ENCODE measurements at places on chromosomes 16 and 17. TPM values are rescaled to one million over a fixed set of nuclear protein-coding genes. Genes with fewer than 3 reads are reported as not detected.
A peak's percentile ranks its signal among the peaks of the same experiment; 100 is the strongest.

- no peak for DNase-seq
These were observed 59.2 kb downstream of the B9D1 start for GRCh38 chr17:19303367-19303776.

GRCh38 chr17:37737971-37738370 is 6.9 kb downstream of the HNF1B start:
- DNase-seq, result peak; percentile 26

DNA sequence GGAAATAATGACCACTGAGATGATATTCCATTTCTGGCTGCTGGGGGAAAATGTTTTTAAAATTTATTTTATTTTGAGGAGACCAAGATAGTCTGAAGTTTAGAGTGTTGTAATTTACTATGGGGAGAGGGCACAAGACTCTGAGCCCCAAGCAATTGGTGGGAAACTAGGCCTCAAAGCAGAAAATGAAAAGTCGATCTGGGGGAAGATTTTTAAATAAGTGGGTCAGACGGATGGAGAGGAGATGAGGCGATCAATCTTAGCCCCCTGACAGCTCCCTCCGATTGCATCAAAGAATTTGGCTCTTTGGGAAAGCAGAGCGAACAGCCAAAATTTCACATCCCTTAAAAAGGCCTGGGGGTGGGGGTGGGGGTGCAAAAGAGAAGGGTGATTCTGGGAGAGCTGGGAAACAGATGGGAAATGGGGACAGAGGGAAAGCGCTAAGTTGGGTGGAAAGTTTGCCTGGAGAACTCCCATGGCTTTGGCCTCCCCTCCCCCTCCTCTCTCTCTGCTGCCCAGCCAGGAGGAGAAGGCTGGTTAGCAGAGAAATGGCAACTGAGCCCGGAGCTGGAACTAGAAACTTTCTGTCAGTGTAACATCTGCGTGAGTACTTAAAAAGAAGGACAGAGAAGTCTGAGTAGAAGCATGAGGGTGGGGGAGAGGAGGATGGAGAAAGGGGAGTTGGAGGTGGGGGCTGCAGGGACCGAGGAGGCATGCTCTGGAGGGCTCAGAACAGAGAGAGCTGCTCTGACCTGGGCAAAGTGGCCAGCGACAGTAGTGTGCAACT is 1.4 kb upstream of the HOXB2 start:
- DNase-seq, result no peak

DNA sequence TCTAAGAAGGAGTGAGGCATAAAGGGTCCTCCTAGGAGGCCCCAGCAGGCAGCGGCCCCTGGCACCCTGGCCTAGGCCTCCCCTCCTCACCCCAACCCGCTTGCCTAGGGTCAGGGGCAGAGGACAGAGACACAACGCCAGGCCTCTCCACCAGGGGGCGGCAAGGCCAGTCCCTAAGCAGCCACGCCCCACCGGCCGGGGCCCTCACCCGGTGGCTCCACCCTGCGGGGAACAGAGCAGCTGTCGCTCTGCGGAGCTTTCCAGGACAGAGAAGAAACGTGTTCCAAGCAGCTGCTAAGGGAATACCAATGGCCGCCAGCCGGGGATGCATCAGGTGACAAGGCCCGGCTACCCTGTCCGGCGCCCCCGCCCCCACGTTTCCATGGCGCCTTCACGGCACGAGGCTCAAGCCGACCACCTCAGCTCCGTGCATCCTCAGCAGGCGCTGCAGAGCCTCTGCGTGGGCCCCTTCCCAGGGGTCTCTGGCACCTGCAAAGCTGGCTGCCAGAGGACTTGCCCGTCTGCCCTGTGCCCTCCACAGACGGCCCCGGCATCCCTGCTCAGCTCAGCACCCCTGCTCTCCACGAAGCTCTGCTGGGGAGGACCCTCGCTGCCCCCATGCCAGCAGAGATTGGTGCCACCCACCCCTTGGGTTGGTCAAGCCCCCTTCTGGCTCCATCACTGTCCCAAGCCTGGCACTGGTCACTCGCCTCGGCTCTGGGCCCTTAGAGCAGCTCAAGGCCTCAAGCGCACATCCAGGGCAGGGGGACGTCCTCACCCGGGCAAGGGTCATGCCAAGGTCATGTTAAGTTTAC is 5.6 kb downstream of the ZNF598 start:
- peak; percentile 80 for DNase-seq

DNA sequence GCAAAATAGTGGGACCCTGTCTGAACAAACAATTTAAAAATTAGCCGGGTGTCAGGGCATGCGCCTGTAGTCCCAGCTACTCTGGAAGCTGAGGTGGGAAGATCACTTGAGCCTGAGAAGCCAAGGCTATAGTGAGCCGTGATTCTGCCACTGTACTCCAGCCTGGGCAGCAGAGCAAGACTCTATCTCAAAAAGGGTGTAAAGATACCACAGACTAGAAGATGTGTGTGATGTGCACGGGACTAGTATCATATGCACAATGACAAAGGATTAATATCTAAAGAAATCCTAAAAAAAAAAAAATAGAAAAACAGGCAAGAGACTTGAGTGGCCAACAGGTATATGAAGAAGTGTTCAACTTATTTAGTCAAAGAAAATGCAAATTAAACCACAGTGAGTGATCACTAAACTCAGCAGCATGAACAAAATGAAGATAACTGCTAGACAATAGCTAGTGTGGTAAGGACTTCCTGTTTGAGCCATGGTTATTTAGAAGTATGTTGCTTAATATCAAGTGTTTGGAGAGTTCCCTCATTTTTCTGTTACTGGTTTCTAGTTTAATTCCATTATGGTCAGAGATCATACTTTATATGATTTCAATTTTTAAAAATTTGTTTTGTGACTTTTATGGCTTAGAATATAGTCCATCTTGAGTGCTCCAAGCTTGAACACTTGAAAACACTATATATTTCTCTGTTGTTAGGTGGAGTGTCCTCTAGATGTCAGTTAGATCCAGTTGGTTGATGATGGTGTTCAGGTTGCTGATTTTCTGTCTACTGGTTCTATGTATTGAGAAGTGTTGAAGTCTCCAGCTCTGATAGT is 14.7 kb upstream of the SLX4 start:
- no peak for DNase-seq

DNA sequence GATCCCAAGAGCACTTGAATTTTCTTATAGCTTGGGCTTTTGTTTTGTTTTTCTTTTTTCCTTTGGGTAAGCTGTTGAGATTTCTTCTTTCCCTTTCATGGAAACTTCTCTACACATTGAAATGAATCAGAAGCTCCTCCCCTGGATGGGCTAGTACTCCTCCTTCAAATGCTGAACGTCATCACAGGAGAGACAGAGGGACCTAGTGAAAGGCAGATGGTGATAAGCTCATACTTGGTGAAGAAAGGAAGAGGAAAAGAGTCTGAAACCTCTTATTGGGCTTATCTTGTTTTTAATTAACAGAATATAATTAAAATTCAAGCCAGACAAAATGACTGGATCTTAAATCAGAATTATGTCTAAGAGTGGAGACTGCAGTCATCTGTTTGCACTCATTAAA is 147.3 kb downstream of the SNX11 start:
- DNase-seq, result no peak

GRCh38 chr17:73343168-73343634 is 31.4 kb upstream of the CDC42EP4 start:
- no peak for DNase-seq

- DNase-seq, result no peak
These were observed 8.4 kb upstream of the PIEZO1 start for GRCh38 chr16:88793251-88793954.

- DNase-seq, result no peak
These were observed 20.1 kb downstream of the IRX3 start for GRCh38 chr16:54266363-54266955.

The TBX21 gene
- total RNA-seq, result not detected

- no peak for DNase-seq
These were observed 407 bp downstream of the HS3ST6 start for GRCh38 chr16:1917665-1918350.

DNA sequence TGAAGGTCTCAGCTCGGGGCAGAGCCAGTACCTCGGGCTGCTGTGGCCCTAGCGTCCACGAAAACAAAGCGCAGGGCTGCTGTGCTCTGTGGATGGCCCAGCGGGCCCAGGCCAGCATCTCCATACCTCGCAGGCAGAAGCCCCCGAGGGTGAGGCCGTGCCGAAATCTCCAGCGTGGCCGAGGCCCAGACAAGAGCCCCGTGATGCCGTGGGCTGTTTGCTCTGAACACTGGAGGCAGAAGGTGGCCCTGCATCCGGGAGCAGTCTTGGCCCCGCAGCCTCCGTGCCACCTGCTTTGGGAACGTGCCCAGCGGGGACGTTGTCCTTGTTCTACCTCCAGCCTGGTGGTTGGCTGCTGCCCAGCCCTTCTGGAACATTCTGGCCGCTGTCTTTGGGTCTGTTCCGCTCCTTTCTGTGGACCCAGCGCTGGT is 121.4 kb downstream of the BANP start:
- no peak for DNase-seq

The CIAO2B gene
- 147 TPM for total RNA-seq
